ENCODE measurements at places on chromosomes 4 and X. TPM values are rescaled to one million over a fixed set of nuclear protein-coding genes. Genes with fewer than 3 reads are reported as not detected.

DNA sequence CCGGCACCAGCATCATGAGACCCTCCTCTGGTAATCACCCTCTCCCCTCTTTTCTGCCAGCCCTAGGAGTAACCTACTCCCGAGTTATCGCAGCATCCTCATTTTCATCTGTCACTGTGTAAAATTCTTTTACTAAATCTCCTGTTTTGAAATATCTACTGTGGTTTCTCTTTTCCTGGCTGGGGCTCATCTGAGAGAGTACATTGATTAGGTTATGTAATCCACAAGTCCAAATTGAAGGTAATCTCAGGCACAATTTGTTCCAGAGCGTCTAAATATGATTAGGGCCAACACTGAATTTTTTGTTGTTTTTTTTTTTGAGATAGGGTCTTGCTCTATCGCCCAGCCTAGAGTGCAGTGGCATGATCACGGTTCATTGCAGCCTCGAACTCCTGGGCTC, 142.4 kb downstream of the SMIM20 start:
- DNase-seq = no peak

GRCh38 chr4:185956544-185956940, 112.4 kb upstream of the TLR3 start:
- DNase-seq = no peak

DNA sequence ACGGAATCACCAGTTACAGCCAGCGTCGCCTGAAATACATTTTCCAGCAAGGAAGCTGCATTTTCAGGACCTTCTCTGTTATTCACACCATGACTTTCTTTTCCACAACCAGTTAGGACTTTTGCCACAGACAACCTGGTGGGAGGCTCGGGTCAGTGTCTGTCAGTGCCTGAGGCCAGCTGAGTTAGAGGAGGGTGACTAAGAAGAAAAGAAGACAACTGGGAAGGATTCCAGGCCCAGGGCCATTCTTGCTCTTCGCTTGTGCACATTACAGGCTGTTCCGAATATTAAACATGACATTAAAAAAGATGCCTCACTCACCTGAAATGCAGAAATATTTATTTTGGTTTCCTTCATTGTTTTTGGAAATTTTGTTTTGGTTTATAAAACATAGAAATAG, 21.4 kb upstream of the CENPU start:
- DNase-seq = no peak

DNA sequence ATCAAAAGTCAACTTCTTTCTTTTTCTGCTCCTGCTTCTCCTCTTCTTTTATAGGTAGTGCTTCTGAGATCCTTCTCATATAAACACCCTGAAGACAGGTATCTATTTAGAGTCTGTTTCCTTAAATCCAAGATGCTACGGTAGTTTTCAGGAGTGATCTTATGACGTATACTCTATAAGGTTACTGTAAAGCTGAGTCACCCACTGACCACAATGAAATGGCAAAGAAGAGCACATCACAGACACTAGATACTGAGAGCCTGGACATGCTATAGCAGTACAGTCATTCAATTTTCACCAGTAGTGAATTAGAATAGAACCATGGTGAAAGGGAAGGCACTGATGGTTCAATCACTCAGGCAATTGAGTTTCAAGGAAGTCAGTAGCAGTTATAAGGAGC, 412.5 kb downstream of the ADAM29 start:
- no peak for DNase-seq

- DNase-seq = no peak
Measured at GRCh38 chr4:108129196-108129595, 39.5 kb downstream of the LEF1 start.

DNA sequence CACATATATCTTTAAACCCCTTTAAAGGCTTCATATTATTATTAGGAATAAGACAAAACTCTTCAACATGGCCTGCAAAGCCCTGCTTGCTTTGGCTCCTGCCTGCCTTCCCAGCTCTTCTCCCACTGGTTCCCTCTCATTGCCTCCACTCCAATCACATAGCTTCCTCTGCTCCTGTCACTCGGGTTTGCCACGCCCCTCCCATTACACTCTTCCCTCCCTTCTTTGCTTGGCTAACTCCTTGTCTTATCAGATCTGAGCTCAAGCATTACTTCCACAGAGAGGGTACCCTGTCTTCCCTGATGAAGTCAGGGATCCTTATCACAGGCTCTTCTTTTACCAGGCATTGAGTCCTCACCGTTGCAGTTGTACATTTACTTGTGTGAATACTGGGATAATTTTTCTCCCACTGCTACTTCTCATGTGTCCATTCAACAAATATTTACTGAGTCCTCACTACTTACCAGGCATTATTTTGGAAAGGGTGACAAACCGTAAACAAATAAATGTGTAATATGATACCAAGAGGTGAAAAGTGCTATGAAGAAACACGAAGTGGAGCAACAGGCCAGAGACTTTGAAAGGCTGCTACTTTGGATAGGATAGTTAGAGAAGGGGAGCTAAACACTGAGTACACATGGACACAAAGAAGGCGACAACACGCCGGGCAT, 3.2 kb upstream of the VGLL1 start:
- no peak for DNase-seq

DNA sequence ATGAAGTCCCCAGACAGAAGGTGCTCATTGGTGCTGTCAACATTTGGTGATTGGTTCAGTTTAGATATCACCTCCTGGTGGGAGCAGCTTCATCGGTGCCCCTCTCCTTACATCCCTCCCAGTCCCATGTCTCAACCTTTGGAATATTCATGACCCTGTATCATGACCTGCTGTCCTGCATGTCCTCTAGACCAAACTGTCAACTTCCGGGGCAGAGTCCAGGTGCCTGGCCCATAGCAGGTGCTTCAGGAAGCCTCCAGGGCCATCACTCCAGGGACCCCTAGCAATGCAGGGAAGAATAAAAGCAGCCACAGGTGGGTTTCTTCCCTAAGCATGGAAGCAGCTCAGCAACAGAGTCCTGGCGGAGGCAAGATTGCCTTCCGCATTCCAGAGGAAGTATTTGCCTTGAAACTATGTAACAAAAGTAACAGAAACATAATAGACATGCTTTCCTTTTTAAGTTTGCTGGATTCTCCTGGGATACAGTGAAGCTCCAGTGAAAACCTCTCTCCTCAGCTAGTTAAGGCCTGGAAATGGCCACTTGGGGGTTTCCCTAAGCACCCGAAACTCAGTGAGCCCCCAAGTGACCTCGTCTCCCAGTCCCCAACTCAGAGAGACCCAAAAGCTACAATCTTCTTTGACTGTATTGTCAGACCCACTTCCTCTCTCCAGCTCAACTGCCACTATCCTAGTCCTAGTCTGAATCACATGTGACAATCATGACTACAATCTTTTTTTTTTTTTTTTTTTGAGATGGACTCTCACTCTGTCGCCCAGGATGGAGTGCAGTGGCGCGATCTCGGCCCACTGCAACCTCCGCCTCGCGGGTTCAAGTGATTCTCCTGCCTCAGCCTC, 1.3 kb upstream of the ATP6AP1 start:
- no peak for DNase-seq

DNA sequence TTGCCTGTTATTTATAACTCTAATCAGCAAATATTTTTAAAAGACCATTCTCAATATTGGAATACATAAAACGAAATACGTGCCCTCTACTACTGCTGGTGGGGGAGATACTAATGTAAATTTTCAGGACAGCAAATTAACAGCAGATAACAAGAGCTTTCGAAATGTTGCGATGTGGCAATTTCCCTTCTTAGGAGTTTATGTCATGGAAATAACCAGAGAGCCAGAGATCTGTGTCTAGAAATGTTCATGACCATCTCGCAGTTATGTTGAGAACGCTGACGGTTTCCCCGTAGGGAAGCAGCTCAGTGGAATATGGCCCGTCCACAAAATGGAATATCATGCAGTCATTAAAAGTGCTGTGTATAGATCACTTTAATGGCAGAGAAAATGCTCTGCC, 238.4 kb upstream of the PSAPL1 start:
- no peak for DNase-seq

- DNase-seq = no peak
Measured at GRCh38 chr4:188665491-188666457, 526.5 kb downstream of the TRIML1 start.

GRCh38 chr4:31391976-31392375, 671.8 kb downstream of the PCDH7 start:
- no peak for DNase-seq

- DNase-seq = no peak
Measured at GRCh38 chr4:141638230-141638629, 1.8 kb downstream of the IL15 start.

- DNase-seq = no peak
Measured at GRCh38 chr4:4871573-4872313, 12.3 kb downstream of the MSX1 start.

- DNase-seq = no peak
Measured at GRCh38 chr4:26239801-26240200, 81.0 kb upstream of the RBPJ start.

DNA sequence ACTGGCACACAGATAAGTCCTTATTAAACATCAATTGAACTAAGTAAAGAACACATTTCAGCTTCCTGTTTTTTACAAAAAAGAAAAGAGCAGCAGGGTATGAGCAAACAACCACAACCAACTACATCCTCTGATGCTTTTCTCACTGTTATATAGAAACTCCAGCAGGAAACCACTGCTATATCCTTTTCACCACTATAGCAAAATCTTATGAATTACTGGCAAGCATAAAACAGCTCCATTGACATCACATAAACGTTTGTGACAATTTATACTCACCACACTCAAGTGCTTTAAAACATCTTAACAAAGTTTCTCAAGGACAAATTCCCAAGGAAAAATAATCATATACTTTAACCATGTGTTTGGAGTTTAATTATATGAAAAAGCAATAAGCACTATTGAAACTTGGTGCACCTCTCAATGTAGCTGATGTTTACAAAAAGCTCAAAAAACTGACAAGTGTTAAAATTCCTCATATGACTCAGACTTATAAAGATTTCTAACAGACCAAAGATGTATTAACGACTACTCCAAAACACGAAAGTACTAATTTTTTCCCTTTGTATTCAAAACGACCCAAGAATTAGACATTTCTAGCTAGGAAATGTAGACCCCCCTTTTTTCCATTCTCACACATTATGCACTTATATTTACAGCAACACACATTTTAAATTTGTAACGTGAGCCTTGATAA, 12.9 kb downstream of the GPRIN3 start:
- DNase-seq = no peak

DNA sequence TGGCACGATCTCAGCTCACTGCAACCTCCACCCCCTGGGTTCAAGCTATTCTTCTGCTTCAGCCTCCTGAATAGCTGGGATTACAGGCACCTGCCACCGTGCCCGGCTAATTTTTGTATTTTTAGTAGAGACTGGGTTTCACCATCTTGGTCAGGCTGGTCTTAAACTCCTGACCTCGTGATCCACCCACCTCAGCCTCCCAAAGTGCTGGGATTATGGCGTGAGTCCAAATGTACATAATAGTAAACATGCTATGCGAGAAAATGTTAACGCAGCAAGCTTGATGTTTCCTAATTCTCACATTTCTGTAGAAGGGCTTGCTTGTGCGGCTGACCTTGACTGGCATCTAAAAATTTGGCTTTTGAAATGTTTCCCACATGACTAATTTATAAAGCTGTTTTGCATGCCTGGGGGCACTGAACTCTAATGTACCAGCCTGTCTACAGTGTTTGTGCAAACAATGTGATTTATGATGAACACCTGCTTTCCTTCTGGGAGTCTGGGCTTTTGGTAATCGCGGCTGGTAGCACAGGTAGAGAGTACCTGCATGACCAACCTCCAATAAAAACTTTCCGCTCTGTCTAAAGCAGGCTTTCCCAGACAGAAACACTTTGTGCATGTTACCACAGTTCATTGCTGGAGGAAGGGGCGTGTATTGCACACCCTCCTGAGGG, 216.8 kb downstream of the IL15 start:
- no peak for DNase-seq

DNA sequence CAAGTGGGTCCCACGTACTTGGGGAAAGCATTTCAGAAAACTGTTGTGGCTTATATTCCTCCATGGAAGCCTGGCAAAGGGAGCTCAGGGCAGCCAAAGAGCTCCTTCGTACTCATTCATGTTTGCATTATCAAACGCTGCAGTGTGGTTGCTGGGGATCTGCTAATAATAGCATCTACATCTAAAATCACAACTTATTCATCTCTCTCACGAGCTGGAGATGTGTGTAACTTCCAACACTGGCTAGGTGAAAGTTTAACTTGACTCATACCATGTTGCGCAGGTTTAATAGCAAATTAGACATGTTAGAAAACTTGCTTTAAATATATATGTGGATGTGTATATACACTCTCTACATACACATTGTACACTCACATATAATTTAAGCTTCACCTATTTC, 415.1 kb downstream of the AFF2 start:
- DNase-seq = no peak

- no peak for DNase-seq
Measured at GRCh38 chrX:97405031-97405660, 521.4 kb downstream of the RPA4 start.

FAM149A gene
- 0.40 TPM for total RNA-seq

PCSK1N gene
- not detected for total RNA-seq

GLUD2 gene
- total RNA-seq = 3.7 TPM

MAGEE2 gene
- total RNA-seq = not detected

ADAM29 gene
- total RNA-seq = not detected

SMR3B gene
- total RNA-seq = not detected

All from pulmonary artery endothelial cell (primary cell).